Cardiac fibroblast (primary cell): ENCODE measurements at places on chromosomes 1 and 21.
A peak's percentile ranks its signal among the peaks of the same experiment; 100 is the strongest.

GRCh38 chr1:40630488-40631223 is 34.8 kb downstream of the RIMS3 start:
- peak; percentile 53 for DNase-seq

DNA sequence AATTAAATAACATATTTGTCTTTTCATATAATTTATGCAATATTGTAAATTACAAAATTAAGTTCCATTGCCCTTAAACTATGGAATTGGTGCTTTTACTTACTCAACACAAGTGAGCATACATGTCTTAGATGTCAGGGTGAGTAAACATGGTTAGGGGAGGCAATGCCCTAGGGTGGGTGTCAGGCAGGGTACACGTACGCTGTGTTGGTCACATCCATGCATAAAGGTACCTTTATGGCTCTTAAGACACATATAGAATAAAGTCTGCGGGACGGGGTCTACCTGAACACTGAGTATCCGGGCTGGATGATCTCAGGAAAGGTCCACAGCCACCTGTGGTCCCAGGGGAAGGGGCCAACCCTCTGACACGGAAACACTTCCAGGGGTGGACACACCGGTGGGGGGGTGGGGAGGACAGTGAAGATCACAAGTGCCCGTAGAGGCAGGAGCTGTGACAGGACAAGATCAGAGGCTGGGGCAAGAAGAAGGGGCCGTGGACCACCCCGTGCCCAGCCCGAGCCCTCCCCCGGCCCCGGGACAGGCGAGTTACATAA is 720 bp downstream of the LIN9 start:
- DNase-seq: no peak

DNA sequence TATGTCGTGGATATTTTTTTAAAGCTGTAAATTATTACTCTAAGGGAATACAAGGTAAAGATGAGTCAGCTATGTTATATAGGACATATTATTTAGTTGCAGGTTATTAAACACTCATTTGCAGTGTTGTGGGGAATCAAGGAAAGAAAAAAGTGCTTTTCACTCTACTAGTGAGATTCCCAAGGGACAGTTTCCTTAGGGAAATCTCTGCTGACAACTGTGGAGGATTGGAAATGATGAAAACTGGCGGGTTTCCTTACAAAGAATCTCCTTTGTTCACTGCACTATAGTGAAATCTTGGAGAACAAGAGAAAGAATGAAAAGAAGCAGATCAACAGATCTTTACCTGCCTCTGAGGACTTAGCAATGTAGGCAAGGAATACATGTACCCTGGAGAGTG is 24.5 kb upstream of the TRIM45 start:
- DNase-seq: no peak

DNA sequence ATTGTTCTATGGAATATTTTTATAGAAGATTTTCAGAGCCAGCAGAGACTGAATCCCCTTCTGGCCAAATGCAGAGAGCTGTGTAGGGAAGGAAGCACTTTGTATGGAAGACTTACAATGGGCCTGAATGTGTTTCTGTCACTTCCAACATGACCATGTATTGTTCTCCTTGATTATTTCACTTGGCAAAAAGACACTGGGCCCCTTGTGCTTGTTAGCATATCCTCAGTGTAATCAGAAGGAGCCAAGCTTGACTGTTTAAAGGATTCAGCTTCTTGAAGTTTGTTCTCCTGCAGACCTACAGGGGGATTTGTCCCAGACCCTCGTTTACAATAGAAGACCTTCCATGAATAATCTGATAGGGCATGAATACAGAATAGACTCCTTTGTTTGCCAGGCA is 48.1 kb upstream of the UBE2U start:
- DNase-seq: no peak

GRCh38 chr1:227058321-227058751 is 118.2 kb downstream of the COQ8A start:
- peak; percentile 76 for DNase-seq
